ENCODE measurements at places on chromosomes 7 and 10.

- DNase-seq, result no peak
Measured at GRCh38 chr7:158416283-158416933, 171.2 kb downstream of the PTPRN2 start.

- no peak for DNase-seq
Measured at GRCh38 chr7:50681432-50682045, 101.2 kb downstream of the GRB10 start.

- DNase-seq, result no peak
Measured at GRCh38 chr7:69892790-69893189, 294.5 kb downstream of the AUTS2 start.

- DNase-seq, result no peak
Measured at GRCh38 chr7:114851406-114852061, 70.4 kb upstream of the MDFIC start.

- DNase-seq, result no peak
Measured at GRCh38 chr7:38315410-38315809, 42.0 kb upstream of the TARP start.

DNA sequence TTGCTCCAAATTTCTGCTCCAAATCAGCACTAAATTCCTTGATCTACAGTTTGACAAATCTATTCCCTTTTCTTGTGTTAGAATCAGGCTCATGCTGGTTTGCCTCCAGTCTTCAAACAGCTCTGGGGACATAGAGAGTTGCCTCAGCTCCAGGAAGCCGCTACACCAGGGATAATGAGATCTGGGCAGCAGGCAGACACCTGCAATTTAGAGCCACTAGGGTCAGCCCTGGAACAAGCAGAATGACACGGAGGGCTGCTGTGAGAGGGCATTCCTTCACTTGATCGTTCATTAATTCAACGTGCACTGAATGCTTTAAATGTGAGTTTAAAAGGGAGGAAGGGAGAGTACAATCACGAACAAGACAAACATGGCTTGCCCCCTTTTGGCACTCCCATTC is 3.7 kb upstream of the ELMO1 start:
- no peak for DNase-seq

DNA sequence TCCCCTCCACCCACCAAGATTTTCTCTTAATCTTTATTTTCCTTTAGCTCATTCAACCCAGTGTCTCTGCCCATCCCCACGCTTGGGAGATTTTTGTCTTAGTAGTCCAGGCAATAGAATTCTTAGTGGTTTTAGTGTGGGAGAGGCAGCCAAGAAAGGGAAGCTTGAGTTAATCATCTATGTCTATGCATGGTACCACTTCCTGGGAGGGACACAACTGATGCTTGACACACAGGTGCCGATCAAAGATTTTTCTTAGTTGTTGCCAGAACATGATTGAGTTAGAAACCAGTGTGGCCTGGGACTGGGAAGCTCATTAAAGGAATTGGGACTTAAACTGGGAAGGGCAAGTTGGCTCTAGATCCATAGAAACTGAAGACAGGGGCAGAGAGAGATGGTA is 3.1 kb downstream of the STRA8 start:
- DNase-seq, result no peak

DNA sequence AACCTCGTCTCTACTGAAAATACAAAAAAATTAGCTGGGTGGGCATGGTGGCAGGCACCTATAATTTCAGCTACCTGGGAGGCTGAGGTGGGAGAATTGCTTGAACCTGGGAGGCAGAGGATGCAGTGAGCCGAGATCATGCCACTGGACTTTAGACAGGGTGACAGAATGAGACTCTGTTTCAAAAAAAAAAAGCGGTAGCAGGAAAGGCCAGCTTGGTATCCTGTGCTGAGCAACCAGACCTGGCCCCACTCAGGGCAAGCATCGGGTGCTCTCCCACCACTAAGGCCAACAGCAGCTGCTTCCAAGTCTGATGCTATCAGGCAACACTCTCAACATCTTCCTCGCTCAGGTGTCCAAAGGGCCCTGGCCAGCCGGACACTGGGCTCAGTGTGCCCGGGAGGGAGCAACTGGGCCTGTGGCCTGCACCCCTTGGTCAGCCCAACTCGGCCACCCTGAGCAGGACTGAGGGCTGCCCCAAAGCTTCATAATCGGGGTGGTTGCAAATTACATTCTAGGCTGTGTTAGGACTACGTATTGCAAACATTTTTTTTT is 44.3 kb upstream of the MSMB start:
- DNase-seq, result no peak

- DNase-seq, result no peak
Measured at GRCh38 chr10:3720228-3721019, 64.6 kb downstream of the KLF6 start.

DNA sequence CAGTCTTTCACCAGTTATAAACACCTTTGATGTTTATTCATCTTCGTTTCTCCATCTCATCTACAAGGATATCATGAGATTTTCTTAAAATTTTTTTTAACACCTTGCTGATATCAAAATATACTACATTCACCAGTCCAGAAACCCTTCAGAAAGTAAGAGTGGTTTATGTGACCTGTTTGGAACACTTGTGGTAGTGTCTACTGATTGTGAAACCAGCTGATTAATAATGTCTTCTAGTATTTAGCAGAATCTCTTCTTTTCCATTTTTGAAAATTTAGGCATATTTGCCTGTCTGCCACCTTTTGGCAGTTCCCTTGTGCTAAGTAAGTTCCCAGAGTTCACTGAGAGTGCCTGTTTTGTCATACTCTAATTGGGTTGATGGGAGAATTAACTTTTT is 18.5 kb downstream of the DLD start:
- no peak for DNase-seq

- DNase-seq, result no peak
Measured at GRCh38 chr10:70799124-70799523, 13.9 kb upstream of the TBATA start.

DNA sequence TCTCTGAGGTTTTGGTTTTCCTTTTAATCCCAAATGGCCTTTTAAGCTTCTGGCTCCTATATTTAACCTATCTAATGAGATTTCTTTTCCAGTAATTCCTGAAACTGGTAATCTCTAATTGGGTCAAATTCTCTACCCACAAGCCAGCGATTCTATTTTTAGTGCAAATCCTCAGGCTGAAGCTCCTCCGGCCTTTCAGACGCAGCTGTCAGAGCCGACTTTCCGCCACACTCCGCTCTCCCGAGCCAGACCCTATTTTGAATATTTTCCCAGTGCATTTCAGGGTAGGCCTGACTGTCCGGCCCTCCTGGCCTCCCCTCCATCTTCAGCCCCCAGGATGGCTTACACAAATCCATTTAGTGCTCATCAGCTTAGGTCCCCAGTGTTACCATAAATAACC is 9.7 kb upstream of the ADCY1 start:
- DNase-seq, result no peak

DNA sequence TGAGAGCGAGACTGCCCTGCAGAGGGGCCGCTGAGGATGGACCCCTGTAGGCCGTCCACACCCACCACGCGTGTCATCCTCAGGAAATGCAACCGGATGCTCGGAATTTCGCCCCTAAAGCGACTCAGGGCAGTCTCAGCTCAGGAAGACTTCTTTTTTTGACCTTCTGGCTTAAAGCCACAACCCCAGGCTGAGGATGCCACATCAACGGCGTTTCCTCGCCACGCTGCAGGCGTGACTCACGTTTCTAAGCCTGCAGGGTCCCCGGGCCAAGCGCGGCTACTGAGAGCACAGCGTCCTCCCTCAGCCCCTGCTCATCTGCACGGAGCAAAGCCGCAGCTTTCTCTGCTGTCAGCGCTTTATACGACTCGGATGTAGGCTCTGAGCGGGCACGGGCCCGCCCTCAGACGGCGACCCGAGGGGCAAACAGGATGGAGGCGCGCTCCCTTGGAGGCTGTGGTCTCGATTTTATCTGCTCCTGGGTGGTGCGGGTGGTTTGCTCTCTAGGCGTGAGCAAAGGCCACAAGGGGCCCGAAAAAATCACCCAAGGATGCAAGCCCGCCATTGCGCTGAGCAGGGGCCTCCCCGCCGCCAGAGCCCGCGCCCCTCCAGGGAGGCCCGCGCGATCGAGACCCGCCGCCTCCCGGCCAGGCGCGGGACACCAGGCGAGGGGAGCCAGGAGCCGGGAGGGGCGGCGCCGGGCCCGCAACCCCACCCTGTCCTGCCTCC is 726 bp upstream of the INSIG1 start:
- peak; percentile 54 for DNase-seq

Measured in germinal center (tissue), 1 donor.